Keratinocyte (primary cell): ENCODE measurements at places on chromosomes 2 and 18. TPM values are rescaled to one million over a fixed set of nuclear protein-coding genes. Genes with fewer than 3 reads are reported as not detected.

DNA sequence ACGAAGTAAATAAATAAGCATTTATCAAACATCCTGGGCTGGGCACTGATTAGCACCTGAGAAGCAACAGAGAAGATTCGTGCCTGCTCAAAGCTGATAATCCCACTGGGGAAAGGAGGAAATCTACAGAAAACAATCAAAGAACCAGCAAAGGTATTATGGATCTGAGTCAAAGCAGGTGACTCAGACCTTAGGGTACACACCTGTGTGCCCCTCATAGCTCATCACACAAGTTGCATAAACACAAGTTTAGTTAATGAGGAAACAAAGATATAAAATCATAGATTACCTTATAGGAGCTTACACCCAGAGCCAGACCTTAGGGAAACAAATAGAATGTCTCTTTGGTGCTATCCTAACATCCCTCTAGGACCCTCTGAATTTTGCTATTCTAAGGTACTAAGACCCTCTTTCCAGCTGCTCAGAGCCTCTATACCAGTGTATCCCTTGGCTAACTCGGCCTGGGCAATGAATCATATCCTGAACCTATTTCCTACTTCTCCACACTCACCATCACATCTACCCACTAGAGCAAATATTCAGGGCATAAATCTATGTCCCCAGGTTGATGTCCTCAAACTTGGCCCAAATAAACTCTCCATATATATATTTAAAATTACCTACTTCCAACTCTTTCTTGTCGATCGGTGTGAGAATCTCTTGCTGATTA, 19.3 kb upstream of the CTIF start:
- H3K4me1 ChIP-seq: no peaks in the 10 kb centered on the region
- H3K27me3 ChIP-seq: peaks cover 5% of the 10 kb centered on the region
- no peak overlapping the region for H3K4me3 ChIP-seq
- no peak for DNase-seq
- no peak overlapping the region for H3K27ac ChIP-seq

DNA sequence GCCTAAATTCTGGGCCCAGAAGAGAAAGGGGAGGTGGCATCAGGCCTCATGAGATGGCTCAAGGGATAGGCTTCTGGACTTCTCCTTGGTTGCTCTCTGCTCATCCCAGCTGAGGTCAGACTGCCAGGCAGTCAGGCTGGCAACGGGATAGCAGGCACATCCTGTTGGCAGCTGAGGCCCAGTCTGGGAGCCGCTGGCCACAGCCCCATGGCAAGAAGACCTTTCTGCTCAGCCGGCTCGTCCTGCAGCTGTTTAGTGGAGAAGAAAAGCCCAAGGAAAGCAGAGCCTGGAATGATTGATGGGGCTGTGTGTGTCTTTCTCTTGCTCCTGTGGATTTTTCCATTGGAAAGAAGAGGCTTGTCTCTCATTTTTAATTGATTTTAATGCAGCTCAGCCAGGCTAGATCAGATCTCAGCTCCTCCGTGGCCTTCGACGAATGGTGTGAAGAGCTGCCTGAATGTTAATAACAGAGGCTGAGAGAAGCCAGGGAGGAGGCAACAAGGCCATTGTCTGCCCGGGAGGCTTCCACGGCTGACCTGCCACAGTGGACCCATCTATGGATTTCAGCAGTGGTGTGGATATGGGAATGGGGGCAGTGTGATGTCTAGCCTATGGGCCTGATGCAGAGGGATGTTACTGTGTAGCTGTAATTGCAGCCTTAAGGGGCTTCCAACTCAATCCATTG, 99.5 kb downstream of the HS1BP3 start:
- no peak for DNase-seq
- no peaks in the 10 kb centered on the region for H3K36me3 ChIP-seq
- no peaks in the 10 kb centered on the region for H3K4me1 ChIP-seq
- H3K4me3 ChIP-seq: no peak overlapping the region
- H3K27ac ChIP-seq: no peak overlapping the region

- no peaks in the 10 kb centered on the region for H3K27me3 ChIP-seq
- no peak overlapping the region for H3K4me3 ChIP-seq
- H3K36me3 ChIP-seq: no peaks in the 10 kb centered on the region
- H3K27ac ChIP-seq: no peak overlapping the region
Observed at GRCh38 chr2:106030287-106031268, 163.5 kb downstream of the UXS1 start.

DNA sequence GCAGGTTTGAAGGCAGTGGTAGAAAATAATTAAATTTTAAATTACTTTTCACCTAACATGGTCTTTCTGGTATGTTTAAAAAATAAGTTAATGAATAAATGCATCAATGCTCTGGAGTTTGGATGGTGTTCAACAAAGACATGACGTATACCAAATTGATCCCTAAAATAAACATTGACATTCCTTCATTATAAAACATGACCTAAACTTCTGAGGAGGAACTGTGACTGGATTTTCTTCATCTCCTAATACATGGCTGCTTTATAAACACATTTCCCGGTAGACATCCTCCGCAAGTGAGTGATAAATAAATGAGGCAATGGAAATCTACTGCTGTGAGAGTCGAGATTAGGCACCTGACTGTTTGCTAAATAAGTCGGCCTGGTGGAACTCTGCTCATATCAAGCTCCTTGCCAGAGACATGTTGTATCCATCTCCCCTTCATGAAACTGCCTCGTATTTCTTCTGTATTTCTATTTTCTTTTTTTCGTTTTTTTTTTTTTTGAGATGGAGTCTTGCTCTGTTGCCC, 362.3 kb downstream of the RNF144A start:
- no peaks in the 10 kb centered on the region for H3K27me3 ChIP-seq
- no peak overlapping the region for H3K27ac ChIP-seq
- no peak overlapping the region for H3K4me3 ChIP-seq
- H3K36me3 ChIP-seq: no peaks in the 10 kb centered on the region

GRCh38 chr2:235021752-235022151, 69.9 kb downstream of the SH3BP4 start:
- no peaks in the 10 kb centered on the region for H3K36me3 ChIP-seq
- H3K27me3 ChIP-seq: no peaks in the 10 kb centered on the region
- peak; percentile 76 for DNase-seq
- H3K4me1 ChIP-seq: peaks cover 60% of the 10 kb centered on the region
- no peak overlapping the region for H3K4me3 ChIP-seq

DNA sequence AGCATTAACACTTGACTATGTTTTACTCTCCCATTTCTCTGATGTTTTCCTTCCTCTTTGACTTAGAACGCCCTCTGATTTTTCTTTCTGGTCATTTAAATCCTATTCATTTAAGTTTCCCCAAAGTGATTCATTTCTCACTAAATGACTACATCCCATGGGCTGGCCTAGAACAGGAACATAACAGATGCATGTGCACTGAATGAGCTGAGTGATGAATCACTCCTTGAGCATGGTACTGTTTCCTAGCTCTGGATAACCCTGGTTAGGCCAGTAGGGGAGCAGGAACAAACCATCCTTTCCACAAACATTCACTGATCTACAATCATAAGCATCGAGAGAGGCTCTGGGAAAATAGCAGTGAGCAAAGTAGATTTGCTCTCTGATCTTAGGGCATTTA, 221.9 kb upstream of the SETBP1 start:
- no peaks in the 10 kb centered on the region for H3K36me3 ChIP-seq
- H3K27ac ChIP-seq: no peak overlapping the region
- peaks cover 3% of the 10 kb centered on the region for H3K4me1 ChIP-seq
- H3K27me3 ChIP-seq: no peaks in the 10 kb centered on the region

GRCh38 chr18:11909591-11910026, 1.5 kb upstream of the MPPE1 start:
- DNase-seq: no peak
- H3K4me1 ChIP-seq: peaks cover 11% of the 10 kb centered on the region
- H3K27ac ChIP-seq: peak overlapping the region; percentile 84
- no peaks in the 10 kb centered on the region for H3K27me3 ChIP-seq
- no peak overlapping the region for H3K4me3 ChIP-seq

DNA sequence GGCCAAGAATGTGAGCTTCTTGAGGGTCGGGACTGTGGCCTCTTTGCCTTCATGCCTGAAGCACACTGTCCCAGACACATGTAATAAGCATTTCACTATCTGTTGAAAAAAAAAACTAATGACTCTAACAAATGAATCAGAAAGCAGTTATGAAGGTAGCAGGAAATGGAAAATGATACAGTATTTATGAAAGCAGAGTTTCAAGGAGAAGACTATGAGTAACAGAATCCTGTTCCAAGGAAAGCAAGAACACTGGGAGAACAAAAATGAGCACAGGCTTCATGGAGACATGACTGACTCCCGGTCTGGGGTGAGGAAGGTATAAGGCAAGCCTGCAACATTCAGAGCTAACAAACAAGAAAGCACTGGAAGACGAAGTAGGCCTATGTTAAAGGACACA, 190.8 kb downstream of the RNF152 start:
- H3K4me1 ChIP-seq: no peaks in the 10 kb centered on the region
- H3K27me3 ChIP-seq: no peaks in the 10 kb centered on the region
- no peak overlapping the region for H3K27ac ChIP-seq
- no peak overlapping the region for H3K4me3 ChIP-seq
- no peaks in the 10 kb centered on the region for H3K36me3 ChIP-seq
- DNase-seq: no peak

DNA sequence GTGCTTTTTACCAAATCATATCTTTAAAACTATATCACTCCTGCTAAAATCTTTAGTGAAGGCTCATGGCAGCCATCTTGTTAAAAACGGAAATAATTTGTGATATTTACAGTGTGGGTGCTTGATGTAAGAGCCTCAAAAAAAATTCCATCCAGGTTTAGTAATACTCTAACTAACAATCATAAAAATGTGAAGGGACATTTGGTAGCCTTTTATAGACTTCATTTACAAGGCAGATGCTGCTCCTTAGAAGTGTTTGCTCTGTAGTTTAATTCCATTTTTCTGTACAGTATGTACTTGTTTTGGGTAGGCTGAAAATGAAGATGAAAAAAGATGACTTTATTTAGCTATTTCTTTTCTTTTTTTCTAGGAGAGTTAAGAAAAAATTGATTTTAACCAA, 525.0 kb downstream of the ZEB2 start:
- no peak overlapping the region for H3K27ac ChIP-seq
- H3K36me3 ChIP-seq: no peaks in the 10 kb centered on the region
- no peak for DNase-seq
- H3K27me3 ChIP-seq: no peaks in the 10 kb centered on the region
- H3K4me1 ChIP-seq: no peaks in the 10 kb centered on the region
- no peak overlapping the region for H3K4me3 ChIP-seq

DNA sequence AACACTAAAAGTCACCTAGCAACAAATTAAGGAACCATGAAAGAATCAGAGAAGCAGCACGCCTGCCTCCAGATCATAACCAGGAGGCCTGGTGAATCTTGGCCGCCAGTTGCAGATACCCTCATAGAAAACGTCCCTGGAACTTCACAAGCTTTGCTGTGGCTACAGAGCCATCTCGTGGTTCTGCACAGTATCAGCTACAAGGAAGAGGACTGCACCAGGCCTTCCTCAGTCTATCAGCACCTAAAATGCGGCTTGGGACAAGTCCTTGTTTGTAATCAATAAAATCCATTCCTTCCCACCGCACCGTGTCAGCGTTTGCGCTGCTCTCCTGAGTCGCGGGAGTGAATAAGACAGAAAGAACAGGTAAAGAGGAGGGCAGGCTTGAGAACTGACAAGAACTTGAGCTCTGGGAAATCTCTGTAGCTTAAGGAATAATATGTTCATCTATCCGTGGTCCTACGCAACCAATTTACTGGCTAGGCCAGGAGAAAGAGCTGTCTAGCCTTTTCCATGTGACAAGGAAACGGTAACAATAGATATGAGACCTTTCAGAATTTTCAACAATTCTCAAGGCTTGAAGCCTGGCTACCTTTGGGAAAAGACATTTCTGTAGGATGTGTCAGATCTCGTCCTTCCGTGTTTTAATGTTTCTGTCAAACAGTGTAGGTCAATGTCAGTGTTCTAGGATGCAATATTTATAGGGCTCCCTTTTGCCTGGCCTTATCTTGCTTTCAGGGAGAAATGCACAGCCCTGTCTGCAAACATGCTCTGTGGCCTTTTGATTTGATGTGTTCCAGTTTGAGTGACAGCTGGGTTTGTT, 128.5 kb upstream of the RAB12 start:
- H3K4me1 ChIP-seq: no peaks in the 10 kb centered on the region
- no peaks in the 10 kb centered on the region for H3K36me3 ChIP-seq
- no peak overlapping the region for H3K27ac ChIP-seq
- no peak for DNase-seq
- peaks cover 17% of the 10 kb centered on the region for H3K27me3 ChIP-seq

DNA sequence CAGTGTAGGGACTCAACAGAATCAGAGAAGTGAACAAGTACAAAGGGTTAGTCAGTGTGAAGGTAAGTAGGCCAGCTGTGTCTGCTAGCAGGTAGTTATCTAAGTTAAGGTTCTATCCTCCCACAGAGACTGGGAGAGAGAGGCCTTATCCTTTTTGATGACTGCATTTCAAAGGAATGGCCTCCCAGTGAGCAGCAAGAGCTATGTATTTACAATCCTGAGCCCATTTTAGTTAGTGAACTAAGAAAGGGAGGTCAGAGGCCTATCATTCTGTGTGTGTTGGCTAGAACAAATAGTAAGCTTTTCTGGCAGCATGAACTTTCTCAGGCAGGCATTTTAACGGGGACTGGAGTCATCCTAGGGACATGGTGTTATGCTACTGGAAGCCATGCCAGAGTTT, 182.9 kb downstream of the VWC2L start:
- no peaks in the 10 kb centered on the region for H3K36me3 ChIP-seq
- no peaks in the 10 kb centered on the region for H3K4me1 ChIP-seq

- no peak for DNase-seq
- peaks cover 3% of the 10 kb centered on the region for H3K4me1 ChIP-seq
- H3K36me3 ChIP-seq: peaks cover 2% of the 10 kb centered on the region
- no peaks in the 10 kb centered on the region for H3K27me3 ChIP-seq
- no peak overlapping the region for H3K27ac ChIP-seq
- no peak overlapping the region for H3K4me3 ChIP-seq
Observed at GRCh38 chr2:200455958-200456421, 53.9 kb downstream of the KCTD18 start.

GRCh38 chr2:113818382-113818951, 62.0 kb upstream of the SLC35F5 start:
- no peak for DNase-seq
- no peaks in the 10 kb centered on the region for H3K27me3 ChIP-seq
- H3K4me3 ChIP-seq: no peak overlapping the region
- H3K4me1 ChIP-seq: no peaks in the 10 kb centered on the region
- no peak overlapping the region for H3K27ac ChIP-seq

- H3K36me3 ChIP-seq: no peaks in the 10 kb centered on the region
- H3K4me1 ChIP-seq: peaks cover 18% of the 10 kb centered on the region
Observed at GRCh38 chr2:85457043-85457442, 38.5 kb downstream of the SH2D6 start.

DNA sequence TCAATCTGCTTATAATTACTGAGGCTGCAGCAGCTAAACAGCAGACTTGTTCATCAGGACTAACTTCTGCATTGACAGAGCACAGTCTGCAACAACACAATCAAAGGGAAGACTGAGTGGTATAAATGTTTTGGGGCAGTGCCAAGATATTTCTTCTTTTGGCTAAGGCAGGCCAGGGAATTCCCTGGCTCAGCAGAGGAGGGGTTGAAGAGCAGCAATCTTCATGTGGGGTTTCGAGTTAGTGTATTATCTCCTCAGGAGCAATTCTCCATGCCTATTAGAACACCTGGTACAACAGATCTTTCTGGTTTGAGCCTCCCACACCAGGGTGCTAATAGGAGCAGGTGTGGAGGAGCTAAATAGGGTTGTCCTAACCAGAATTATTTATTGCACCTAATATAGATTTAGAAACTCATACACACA, 103.0 kb upstream of the STK17B start:
- no peak overlapping the region for H3K27ac ChIP-seq
- peaks cover under 1% of the 10 kb centered on the region for H3K4me1 ChIP-seq
- no peak overlapping the region for H3K4me3 ChIP-seq
- no peaks in the 10 kb centered on the region for H3K36me3 ChIP-seq
- no peak for DNase-seq

KCNG3 gene
- polyA plus RNA-seq: not detected in 3 replicates

RFX8 gene
- 0.05 TPM in 1 of 3 replicates, not detected in the others for polyA plus RNA-seq

DPP10 gene
- not detected in 3 replicates for polyA plus RNA-seq

LRRC30 gene
- polyA plus RNA-seq: not detected in 3 replicates

EFR3B gene
- 0.09 to 0.14 TPM (median 0.13 TPM) in 3 replicates for polyA plus RNA-seq

IL1RL1 gene
- polyA plus RNA-seq: 0.22 to 1.3 TPM (median 0.93 TPM) in 3 replicates

MDH1 gene
- 233 to 320 TPM (median 254 TPM) in 3 replicates for polyA plus RNA-seq

UGT1A3 gene
- polyA plus RNA-seq: 0.63 to 3.2 TPM (median 1.8 TPM) in 3 replicates

SOX11 gene
- polyA plus RNA-seq: not detected in 3 replicates
